ENCODE measurements at places on chromosomes 7 and 10.

GRCh38 chr7:74586258-74587175 lies 71.0 kb upstream of the GTF2I start:
- DNase-seq: no peak

DNA sequence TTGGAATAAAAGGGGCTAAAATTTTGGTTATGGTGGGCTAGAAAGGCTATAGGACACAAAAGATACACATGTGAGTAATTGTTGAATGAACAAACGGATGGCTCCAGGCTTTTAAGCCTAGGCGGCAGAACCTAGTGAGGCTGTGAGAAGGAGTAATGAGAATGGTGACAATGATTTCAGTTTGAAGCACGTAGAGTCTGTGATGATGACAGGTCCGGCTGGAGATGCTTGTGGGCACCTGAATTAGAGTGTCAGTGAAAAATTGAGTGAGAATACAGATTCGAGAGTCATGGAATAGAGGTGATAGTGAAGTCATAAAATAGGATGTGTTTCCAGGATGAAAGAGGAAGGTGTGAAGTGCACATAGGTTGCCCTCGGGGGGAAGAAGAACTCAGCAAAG lies 170.6 kb downstream of the TMEM178B start:
- DNase-seq: no peak

DNA sequence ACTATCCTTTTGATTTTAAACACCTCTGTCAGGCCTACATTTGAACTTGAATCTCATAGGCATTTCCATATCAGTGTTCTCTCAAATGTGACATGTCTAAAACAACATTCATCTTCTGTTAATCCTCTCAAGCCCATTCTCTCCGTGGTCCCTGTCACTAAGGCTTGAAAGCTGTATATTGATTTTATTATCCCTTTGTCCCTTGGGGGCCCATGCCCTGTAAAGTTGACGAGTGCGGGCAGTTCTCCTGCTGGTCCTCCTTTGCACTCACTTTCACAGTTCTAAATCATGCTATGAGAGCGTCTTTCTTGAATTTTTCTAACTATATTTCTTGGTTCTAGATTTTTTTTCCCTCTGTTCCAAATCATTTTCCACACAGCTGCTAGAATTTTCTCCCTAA lies 27.3 kb downstream of the GALNT11 start:
- no peak for DNase-seq

DNA sequence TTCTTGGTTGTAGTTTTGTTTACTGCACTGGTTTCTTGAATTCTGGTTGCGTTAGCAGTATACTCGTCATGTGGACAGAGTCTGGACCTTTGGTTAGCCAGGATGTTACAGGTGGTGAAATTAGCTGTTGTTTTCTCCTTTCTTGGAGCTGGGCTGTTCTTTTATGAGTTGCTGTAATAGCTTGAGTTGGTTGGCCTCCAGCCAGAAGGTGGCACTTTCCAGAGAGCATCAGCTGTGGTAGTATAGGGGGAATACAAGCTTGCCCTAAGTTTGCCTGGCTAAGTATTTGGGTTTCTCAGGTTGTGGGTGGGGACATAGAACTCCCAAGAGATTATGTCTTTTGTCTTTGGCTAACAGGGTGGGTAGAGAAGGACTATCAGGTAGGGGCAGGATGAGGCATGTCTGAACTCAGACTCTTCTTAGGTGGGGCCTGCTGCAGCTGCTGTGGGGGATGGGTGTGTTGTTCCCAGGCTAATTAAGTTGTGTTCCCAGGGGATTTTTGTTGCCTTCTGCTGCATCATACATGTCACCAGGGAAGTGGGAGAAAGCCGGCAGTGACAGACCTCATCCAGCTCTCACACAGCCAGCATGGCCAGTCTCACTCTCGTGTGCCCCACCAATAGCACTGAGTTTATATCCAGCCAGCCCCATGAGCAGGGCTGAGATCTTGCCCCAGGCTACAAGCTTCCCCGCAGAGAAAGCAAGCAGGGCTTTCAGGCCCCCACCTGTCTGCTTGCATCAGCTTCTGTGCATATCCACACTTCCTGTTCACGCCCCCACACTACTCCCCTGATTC lies 246.7 kb upstream of the TPK1 start:
- DNase-seq: no peak

DNA sequence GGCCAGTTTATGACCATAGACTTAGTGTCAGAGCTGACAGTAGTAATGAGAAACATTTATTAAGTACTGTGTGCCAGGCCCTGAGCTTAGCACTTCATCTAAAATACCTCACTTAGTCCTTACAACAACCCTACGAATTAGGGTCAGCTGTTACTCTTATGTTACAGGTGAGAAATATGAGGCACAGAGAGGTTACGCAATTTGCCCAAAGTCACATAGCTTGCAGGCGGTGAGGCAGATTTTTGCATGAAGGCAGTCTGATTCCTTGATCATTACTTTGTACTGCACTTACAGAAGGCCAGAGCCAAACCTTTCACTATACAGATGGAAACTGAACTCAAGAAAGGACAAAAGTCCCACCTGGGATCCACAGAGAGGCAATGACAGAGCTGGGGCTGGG lies 10.2 kb downstream of the CDH23 start:
- no peak for DNase-seq

DNA sequence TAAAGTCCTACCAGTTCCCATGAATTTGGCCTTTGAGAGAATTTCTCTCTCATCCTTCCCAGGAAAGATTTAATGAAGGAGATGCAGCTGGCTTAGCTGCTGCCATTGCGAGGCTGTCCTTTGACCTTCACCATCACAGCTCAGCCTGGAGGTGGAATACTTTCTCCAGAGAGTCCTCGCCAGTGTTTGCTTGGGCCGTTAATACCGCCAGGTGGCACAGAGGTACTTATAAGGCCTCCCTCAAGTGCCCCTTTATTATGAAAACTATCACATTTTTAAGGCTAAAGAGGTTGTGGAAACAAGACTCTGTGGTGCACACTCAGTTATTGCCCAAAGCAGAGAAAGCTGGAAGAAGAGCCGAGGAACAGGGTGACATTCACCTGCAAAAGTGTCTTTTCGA lies 330.6 kb downstream of the CCSER2 start:
- no peak for DNase-seq

- DNase-seq: no peak
These were observed 240.8 kb upstream of the SLC26A5 start for GRCh38 chr7:103686763-103687162.

DNA sequence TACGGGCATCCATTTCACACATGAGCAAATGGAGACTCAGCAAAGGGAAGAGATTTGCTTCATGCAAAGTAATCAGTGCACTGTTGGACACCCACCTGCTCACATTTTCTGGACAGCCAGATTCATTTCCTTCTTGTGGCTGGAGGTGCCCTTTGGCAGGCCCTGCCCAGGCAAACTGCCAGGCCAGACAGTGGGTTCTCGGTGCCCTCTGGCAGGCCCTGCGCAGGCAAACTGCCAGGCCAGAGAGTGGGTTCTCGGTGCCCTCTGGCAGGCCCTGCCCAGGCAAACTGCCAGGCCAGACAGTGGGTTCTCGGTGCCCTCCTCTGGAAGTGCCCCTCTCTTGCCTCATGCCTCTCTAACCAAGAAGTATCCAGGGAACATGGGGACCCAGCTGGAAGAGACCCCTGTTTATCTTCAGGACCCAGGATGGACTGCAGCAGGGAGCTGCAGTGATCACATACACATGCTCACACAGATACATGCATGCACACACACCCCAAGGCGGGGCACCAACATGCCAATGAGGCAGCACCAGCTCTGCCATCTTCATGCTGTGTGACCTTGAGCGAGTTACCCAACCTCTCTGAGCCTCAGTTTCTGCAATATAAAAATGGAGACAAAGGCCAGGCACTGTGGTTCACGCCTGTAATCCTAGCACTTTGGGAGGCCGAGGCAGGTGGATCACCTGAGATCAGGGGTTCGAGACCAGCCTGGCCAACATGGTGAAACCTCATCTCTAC lies 67.1 kb downstream of the OAT start:
- no peak for DNase-seq

DNA sequence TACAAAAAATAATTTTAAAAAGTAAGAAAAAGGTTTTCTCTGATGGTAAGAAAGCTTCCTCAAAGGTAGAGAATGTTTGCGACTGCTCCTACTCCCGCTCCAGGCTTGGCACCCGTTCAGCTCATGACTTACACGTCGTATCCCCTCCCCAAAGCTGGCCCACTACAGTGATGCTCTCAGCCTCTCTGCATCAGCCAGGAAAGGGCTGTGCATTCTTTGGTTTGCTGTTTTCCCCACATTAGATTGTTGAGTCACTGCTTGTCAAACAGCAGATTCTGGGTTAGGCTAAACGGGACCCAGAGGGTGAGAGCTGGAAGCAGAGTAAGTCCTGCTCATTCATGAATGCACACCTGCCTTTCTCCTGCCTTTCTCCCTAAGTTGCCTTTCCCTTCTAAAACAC lies 54.7 kb upstream of the NMT2 start:
- no peak for DNase-seq

GRCh38 chr10:79244841-79245504 lies 102.3 kb upstream of the PPIF start:
- DNase-seq: peak; percentile 33

DNA sequence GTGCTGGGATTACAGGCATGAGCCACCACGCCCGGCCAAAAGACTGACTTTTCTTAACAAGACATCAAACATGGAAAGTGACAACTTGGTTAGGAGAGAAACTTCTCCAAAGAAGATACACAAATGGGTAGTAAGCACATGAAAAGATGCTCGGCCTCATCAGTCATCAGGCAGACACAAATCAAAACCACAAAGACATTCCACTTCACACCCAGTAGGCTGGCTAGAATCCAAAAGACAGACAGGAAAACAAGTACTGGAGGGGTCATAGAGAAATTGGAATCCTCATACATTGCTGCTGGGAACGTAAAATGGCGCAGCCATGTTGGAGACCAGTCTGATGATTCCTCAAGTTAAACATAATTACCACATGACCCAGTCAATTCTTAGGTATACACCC lies 16.4 kb downstream of the SEPHS1 start:
- no peak for DNase-seq

DNA sequence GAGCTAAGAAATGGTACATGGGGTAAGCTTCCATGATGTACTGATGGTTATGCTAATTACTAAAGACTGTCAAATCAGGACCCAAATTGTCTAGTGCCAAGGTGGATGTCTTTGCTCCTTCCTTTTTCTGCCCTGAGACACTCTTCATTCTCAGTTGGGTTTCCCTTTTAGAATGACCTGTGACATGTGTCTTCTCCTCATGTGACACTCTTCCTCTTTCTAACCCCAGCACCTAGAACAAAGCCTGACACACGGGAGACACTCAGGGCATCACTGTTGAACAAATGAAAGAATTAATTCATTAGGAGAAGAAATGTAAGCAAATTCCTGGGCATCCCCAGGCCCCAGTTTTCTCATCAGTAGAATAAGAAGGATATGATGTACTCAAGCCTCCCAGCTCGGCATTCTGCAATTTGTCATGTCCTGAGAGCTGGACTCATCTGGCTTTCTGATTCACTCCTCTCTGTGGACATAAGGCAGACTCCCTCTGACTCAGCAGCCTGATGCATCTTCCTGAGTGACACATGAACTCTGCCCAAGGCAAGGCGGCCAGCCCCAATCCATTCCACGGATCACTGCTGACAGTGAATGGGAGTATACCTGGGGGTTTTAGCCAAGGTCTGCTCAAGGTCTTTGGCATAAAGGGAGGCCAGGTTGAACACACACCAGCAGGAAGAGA lies 473.8 kb downstream of the KCNMA1 start:
- no peak for DNase-seq

DNA sequence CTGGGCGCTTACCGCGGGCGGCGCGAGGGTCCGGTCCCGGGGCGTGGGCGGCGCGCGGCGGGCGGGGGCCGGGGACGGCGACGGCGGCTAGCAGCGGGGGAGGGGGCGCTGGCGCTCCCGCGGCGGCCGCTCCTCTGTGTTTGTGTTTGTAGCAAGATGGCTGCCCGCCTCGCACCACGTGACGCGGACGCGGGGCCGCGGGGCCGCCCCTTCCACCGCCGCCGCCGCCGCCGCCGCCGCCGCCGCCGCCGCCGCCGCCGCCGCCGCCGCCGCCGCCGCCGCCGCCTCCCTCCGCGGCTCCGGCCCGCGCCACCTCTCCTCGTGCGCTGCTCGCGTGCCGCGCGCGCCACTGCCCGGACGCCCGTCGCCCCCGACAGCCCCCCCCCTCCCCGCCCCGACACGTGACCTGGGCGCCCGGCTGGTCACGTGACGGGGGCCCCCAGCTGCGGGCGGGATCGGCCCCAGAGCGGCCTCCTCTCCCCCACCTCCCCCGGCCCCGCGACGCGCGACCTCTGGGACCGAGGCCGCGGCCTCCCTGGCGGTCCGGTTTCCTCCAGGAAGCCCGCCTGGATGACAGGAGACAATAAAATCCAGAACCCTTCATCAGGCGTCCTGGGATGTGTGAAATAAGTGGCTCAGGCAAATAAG lies at the start of gene GIGYF1:
Gene GIGYF1, minus strand, starts transcription at position 153 of the 648 bp plus-strand sequence. CDS start 6,012 bp downstream, outside the sequence.
- peak; percentile 50 for DNase-seq

GRCh38 chr7:41915871-41916270 lies 213.0 kb upstream of the INHBA start:
- DNase-seq: no peak

All from hippocampal formation (tissue), 2 donors.